ENCODE measurements at places on chromosomes 4 and X. TPM values are rescaled to one million over a fixed set of nuclear protein-coding genes. Genes with fewer than 3 reads are reported as not detected.

Gene ZAR1
- polyA plus RNA-seq: not detected

Gene TMEM131L
- 5.8 TPM for polyA plus RNA-seq

Gene PCDH7
- 0.90 TPM for polyA plus RNA-seq

Gene ADAD1
- polyA plus RNA-seq: not detected

Gene RNF128
- polyA plus RNA-seq: 1.9 TPM

Gene ADH6
- polyA plus RNA-seq: 0.17 TPM

Gene MAGEB17
- polyA plus RNA-seq: not detected

Gene EOLA2
- 31.4 TPM for polyA plus RNA-seq

Gene BEND2
- not detected for polyA plus RNA-seq

Gene UNC5C
- polyA plus RNA-seq: 0.15 TPM

Gene FTSJ1
- 43.7 TPM for polyA plus RNA-seq

Gene ADAMTS3
- polyA plus RNA-seq: 0.13 TPM

Gene TBC1D8B
- polyA plus RNA-seq: 4.0 TPM

Gene EPHA5
- polyA plus RNA-seq: not detected

Gene ASB12
- 0.05 TPM for polyA plus RNA-seq

Gene SMIM43
- 0.02 TPM for polyA plus RNA-seq

Gene TCEAL1
- 70.2 TPM for polyA plus RNA-seq

Gene PIM2
- 2.9 TPM for polyA plus RNA-seq

Gene RS1
- not detected for polyA plus RNA-seq

Gene JAKMIP1
- polyA plus RNA-seq: 0.53 TPM

Gene F8A2
- polyA plus RNA-seq: not detected

Gene ART3
- polyA plus RNA-seq: 0.63 TPM

Gene ADGRG2
- 7.6 TPM for polyA plus RNA-seq

Gene PLK4
- polyA plus RNA-seq: 1.0 TPM

Gene MAGEA2B
- not detected for polyA plus RNA-seq

Gene HMGB3
- polyA plus RNA-seq: 8.3 TPM

Gene BGN
- polyA plus RNA-seq: 37.1 TPM

Gene HS3ST1
- 1.5 TPM for polyA plus RNA-seq

Gene PNMA3
- 0.07 TPM for polyA plus RNA-seq

Gene RXFP1
- not detected for polyA plus RNA-seq

Gene GABRA4
- not detected for polyA plus RNA-seq

Gene TECRL
- 0.45 TPM for polyA plus RNA-seq

Gene NXF3
- polyA plus RNA-seq: 0.79 TPM

Gene ATP8A1
- 6.3 TPM for polyA plus RNA-seq

Gene NR0B1
- 0.13 TPM for polyA plus RNA-seq

Gene RAB39B
- polyA plus RNA-seq: 0.86 TPM

Gene PLXNB3
- polyA plus RNA-seq: 9.1 TPM

Gene SPANXN2
- polyA plus RNA-seq: not detected
